Hematopoietic multipotent progenitor cell treated with erythropoietin and hydrocortisone succinate and interleukin-3 and kit ligand, for 8 days (in vitro differentiated cells): ENCODE measurements at places on chromosomes 13 and 19.

DNA sequence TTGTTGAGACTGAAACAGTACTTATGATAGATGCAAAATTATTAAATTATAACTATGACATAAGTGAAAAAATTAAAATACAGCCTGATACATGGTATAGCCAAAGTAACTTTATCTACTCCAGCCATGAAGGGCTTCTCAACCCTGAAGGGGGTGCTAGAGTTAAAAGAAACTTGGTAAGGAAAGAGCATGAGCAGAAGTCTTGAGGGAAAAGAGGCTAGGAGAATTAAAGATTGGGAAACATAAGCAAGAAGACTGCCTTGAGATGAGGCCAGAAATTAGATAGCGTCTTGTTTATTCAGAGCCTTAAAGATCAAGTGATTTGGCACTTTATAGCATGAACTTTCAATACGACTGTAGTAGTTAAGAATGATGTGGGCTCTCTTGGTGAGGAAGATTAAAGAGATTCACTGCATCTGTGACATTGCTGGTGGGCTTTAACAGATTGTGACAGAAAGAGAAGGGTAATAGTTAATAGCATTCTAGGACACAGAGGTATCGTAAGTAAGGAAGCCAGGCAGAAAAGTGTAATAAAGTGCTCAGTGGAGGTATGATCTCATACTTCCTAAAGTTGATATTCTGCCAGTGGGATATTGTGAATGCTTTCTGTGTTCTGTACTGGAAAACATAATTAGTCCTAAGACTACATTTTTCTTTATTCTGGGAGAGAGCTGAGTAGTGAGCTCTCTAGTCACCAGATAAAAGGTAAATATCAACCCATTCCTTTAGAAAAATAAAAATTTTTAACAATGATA is 385.4 kb upstream of the PRR20A start:
- DNase-seq: no peak

GRCh38 chr13:30904043-30904442 is 2.0 kb upstream of the MEDAG start:
- no peak for DNase-seq

DNA sequence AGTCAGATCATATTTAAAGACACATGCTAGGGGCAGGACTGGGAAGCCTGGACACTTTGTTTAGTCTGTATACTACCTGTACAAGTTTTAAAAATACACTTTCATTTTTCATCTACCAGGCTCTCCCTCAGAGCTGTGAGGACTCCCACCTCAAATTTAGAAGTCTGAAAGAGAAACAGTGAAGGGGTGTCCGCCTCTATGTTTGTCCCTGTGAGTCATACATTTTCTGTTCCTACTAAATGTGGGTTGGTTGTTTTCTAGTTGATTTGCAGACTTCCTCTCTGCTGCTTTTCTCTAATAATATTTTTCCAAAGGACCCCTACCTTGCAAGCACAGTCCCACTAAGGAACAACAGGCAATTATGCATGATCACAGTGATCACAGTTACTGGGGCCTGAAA is 110.5 kb downstream of the ENOX1 start:
- no peak for DNase-seq

GRCh38 chr19:10760273-10760944 is 42.5 kb downstream of the DNM2 start:
- no peak for DNase-seq

DNA sequence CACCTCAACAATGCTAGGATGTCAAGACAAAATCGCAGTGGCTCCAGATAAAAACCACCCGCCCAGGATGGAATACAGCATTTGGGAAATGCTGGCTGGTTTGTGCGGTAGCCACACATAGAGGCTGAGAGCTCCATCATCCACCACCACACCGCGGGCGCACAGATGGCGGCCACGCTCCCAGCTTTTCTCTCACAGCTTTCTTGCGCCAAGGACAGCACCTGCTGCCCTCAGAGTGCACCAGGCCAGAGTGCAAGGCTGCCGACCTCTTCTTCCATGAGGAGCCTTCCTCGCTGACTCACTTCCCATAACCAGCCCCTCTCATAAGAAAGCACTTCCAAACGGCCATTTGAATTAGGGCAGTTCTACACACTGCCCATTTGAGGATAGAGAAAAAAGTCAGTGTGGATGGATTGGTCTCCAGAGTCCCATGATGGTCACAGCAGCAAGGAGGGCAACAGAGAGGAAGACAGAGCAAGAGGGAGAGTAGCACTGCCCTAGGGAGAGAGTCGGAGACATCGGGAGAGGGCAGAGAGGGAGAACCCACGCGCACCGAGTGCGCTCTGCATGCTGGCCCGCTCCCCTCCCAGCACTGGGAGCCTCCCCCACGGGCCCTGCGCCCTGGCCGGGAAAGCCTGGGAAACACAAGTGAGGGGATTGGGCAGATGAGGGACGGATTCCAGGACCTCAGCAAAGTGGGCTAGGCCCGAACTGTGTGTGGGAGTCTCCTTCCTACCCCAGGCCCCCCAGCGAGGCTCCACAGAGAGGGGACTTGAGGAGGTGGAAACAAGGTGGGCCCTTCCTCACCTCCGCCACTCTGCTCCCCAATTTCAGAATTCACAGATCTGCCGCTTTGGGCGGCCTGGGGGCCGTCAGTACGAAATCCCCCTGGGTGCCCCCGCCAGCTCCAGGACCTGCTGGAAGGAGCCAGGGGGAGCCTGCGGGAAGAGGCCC is 156.9 kb downstream of the USP12 start:
- no peak for DNase-seq

DNA sequence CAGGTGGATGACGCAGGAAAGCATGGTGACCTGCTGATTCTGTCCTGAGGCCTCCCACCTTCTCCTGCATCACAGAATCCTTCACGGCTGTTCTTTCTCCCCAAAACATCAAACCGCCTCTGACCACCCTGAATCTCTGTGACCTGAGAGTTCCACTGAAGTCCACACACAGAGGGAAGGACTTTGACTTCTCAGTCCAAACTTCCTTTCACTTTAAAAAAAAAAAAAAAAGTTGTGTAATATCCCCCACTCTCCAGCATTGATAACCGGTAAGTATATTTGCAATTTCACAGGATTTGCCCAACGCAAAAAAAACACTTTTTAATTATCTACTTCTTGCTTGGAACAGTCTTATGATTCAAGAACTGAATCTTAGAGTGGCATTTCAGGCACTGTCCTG is 259.5 kb upstream of the IRS2 start:
- no peak for DNase-seq

DNA sequence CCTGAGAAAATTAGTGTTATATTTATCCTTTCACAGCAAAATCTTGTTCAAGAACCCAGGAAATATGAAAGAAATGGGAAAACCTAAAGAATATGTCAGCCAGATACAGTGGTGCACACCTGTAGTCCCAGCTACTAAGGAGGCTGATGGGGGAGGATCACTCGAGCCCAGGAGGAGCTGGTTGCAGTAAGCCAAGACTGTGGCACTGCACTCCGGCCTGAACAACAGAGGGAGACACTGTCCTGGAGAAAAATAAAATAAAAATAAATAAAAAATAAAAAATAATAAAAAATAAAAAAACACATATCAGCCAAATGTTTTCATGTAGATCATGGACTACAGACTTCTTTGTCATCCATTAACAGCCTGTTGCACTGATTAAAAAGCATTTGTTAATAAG is 244.8 kb upstream of the KLHL1 start:
- no peak for DNase-seq

GRCh38 chr19:56377105-56377924 is 16.0 kb downstream of the ZNF582 start:
- DNase-seq: no peak

DNA sequence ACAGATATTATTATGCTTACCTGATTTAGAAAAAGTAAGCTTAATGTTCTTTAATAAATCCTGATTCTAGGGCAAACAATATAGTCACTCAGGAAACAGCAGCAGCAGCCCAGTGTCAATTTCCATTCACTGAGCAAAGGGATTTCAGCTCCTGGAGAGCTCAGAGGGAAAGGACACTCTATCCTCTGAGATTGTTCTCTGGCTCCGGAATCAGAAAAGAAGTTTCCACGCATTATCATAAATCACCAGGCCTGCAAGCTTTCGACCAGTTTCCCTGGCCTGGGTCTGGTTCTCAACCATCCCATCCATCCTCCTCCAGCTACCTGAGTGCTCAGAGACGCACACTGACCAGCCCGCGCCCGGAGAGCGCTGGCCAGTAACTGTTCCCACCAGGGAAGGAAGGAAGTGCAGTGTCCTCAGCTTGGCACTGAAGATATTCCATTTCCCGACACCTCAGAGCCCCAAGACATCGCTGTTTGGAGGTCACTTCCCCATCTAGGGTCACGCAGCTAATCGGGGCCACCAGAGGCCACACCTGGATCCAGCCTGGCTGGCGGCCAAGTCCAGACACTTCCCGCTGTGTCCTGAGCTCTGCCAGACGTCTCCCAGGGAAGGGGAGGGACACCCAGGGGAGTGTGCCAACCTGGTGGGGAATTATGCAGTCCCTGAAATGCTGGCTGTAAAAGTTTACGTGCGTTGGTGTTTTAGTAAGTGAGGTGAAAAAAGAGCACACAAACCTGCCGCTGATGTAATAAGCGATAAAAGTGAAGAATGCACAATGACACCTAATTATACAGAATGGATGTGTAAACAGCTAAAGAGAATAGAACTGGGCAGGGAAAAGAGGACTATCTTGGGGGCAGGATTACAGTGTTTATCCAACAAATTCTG is 29.1 kb downstream of the EPS15L1 start:
- peak; percentile 21 for DNase-seq

GRCh38 chr19:2412449-2412848 is 14.9 kb downstream of the TIMM13 start:
- no peak for DNase-seq

- DNase-seq: no peak
These were observed 76.6 kb downstream of the WDFY2 start for GRCh38 chr13:51660813-51661212.

GRCh38 chr19:17292301-17293074 is 10.7 kb downstream of the ABHD8 start:
- peak; percentile 95 for DNase-seq

- DNase-seq: no peak
These were observed 30.2 kb downstream of the COL4A2 start for GRCh38 chr13:110337247-110337646.

DNA sequence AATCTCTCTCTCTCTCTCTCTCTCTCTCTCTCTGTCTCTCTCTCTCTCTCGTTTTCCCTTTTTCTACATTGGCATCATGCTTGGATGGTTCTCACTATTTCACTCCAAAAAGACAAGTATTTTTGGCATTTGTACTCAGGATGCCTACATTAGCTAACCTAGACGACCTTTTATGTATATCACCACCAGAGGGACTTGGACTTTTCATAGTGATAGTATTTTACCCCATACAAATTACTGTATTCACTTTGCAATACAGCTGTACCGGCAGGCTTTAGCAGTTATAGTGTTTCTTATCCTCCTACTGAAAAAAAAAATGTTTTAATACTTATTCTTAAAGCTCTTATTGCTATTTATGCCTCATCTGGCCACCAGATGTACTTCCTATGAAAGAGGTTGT is 687.2 kb upstream of the KLHL1 start:
- DNase-seq: no peak

GRCh38 chr13:97483465-97483864 is 49.5 kb downstream of the RAP2A start:
- no peak for DNase-seq

DNA sequence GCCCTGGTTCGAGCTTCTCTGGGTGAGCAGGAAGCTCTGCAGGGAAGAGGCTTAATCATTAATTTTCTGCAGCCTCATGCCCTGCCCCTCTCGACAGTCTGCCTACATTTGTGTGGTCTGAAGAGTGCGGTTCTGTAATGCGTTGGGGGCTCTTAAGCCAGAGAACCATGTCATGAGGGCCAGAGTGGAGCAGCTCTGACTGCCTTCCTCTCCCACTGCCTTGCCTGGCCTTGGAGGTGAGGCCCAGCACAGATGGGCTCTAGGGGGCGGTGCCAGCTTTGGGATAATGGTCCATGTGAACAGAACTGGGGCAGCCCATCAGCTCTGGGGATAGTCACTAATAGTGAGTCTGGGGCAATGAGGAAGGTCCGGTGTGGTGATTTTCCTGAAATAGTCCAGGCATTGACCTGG is 5.7 kb downstream of the FGF9 start:
- DNase-seq: peak; percentile 36

GRCh38 chr13:102878481-102878880 is 32.6 kb downstream of the ERCC5 start:
- no peak for DNase-seq

DNA sequence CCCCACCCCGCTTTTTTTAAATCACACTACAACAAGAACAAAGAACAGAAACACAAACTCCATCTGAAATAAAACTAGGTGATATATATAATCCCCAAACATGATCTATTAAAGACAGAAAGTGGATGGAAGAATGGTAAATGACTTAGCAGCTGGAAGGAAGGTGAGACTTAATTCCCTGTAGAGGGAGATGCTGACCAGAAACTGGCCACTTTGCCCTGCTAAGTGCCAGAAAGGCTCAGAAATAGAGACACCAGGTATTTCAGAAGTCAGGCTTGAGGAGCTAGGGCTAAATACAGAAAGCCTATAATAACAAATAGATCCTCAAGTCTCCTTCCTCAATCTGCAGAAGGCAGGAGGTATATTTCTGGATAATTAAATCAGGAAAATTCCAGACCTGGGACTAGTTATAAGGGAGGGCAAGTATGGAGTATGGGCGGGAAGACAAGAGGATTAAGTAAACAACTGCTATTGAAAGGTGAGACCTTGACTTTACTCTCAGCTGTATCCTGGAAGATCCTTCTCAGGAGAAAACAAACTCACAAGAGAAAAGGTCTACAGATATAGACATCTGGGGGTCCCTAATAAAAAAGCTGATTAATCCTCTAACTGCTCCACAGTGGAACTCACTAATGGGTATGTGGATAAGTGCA is 32.2 kb downstream of the MTRF1 start:
- DNase-seq: no peak

DNA sequence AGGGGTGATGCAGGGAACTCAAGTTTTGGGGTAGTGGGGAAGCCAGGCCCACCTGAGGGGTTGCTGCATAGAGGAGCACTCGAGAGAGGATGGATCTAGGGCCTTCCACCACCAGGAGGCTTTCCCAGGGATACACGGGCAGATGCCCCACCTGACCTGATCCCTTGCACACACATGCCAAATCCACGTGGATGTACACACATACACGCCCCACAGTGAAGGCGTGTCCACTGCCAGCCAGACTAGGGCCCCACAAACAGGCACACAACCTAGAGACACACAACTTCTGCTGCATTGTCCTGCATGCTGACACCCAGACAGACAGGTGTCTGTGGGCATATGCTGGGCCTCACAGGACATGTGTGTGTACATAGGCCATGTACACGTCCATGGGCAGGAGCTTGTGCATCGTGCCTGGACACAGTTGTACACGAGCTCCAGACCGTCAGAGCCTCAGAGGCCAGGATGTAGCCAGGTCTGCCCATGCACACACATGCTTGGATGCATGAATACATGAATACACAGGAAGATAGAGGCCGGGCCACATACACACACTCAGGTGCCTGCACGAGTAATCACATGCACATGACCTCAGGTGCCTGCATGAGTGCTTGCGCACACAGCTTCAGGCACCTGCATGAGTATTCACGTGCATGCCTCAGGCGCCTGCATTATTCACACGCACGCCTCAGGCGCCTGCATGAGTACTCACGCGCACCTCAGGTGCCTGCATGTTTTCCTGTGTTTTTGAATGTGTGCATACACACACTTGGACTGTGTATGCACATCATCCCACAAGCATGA is 8.9 kb downstream of the CCDC97 start:
- DNase-seq: no peak

GRCh38 chr19:35311901-35312665 is 16.9 kb upstream of the CD22 start:
- no peak for DNase-seq
